SJCRH30 (cell line): ENCODE measurements at places on chromosomes 7 and 10. TPM values are rescaled to one million over a fixed set of nuclear protein-coding genes. Genes with fewer than 3 reads are reported as not detected.

Gene FAM13C
- 0.91 and 1.1 TPM in 2 replicates for total RNA-seq

GRCh38 chr10:17547060-17547459, 70.1 kb downstream of the HACD1 start:
- H3K4me3 ChIP-seq = no peak overlapping the region
- no peaks in the 10 kb centered on the region for H3K36me3 ChIP-seq
- no peak for DNase-seq

DNA sequence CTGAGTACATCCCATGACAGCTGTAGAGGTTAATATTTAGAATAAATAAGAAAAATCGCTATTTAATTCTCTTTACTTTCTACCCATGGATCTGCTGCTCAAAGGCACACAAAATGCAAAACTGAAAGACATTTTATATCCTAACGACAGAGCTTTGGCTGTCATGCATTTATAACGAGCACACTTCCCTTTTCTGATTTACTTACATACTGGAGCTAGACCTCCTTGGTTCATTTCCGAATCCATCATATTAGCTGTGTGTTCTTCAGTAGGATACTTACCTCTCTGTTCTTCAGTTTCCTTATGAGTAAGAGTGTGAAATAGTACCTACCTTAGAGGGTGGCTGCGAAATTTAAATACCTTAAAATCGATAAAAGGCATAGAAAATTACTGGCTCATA, 10.9 kb downstream of the CALCR start:
- H3K36me3 ChIP-seq = no peaks in the 10 kb centered on the region
- no peak overlapping the region for H3K4me3 ChIP-seq
- DNase-seq = no peak
- no peak overlapping the region for H3K27ac ChIP-seq

Gene HERC4
- 16.8 and 19.3 TPM in 2 replicates for total RNA-seq
